ENCODE measurements at places on chromosomes 2 and 18.

DNA sequence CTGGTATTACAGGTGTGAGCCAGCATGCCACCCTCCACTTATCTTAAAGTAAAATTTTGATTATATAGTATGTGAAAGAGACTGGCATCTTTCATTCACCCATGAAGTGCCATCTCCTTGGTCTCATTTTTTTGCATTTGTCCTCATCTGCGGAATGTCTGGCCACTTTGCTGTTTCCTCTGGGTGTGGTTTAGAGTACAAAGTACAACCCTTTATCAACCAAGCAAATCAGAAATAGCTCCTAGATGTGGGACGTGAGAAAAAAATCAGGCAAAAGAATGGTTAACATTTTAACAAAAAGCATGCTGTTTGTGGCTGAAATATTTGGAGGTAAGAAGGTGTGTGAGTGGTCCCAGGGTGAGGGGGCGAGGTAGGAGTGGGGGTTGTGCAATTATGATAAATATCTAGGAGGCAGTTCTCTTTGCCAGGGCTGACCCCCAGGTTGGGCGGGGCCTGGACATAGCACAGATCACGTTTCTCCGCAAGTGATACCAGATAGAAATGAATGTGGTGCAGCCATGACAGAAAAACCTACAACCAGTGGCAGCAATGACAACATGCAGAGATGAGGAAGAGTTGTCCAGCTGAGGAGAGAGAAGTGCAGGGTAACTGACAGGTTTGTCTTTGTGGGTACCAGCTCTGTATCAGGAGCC lies 115.8 kb upstream of the SERTAD2 start:
- no peak for DNase-seq

DNA sequence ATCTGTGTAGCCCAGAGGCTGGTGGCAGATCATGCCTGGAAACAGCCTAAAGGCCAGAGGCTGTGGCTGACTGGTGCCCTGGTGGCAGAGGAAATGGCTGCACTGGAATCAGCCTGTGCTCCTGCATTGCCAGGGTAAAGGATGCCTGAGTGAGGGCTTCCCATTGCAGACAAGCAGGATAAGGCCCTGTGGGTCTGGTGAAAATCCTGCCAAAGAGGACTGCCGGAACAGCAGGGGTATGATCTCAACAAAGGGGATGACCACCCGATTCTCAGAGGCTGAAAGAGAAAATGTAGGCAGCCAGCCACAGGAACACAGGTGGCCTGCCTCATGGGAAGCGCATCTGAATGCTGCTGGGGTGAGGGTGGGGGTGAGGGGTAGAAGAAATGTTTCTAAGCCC lies 48.2 kb downstream of the FBXO48 start:
- DNase-seq: no peak

DNA sequence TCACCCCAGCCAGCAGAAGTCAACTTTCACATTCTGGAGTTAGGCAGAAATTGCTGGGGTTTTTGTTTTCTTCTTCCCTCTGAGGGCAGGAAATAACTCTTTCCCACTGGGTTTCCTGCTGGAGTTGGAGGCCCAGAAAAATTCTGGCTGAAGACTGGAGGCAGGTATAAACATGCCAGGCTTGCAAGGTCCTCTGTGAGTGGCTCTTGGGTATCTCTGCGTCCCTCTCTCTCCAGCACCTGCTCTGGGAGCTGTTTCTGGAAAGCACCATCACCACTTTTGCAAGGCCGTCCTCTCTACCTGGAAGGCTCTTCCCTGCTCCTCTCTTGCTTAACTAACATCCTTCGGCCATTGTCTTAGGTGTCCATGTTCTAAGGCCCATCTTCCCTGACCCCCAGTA lies 91.0 kb downstream of the MCFD2 start:
- DNase-seq: no peak

DNA sequence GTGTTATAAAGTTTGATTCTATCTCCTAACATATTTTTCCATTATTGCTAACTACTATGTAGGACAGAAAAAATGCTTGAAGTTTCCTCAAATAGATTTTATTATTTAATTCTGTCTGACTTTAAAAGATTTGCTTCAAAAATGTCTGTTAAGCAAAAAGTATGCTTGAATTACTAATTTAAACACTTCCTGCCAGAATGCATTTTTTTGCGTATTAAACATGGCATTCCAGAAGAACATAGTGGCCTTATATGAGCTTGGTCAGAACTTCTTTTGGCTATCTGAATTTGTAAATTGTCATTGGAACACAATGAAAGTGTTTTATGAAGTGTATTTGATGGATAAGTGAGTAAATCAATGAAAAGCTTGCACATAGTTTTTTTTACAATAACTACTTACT lies 37.8 kb downstream of the MBD5 start:
- DNase-seq: no peak

DNA sequence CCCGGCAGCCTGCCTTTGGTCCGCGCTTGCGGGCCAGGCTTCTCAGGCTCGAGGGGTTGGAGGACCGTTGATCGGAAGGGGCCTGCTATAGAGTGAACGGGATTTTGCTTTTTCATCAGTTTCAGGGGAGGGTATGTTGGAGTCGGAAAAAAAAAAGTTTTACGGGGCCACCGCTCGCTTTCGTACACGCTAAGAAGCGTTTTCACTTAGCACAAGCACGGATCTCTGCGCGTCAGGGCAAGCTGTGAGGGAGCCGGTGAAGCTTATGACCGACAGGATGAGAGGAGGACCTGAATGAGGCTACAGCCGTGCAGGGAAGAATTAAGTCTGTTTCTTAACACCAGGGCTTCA lies 443 bp downstream of the CPSF3 start:
- DNase-seq: no peak

DNA sequence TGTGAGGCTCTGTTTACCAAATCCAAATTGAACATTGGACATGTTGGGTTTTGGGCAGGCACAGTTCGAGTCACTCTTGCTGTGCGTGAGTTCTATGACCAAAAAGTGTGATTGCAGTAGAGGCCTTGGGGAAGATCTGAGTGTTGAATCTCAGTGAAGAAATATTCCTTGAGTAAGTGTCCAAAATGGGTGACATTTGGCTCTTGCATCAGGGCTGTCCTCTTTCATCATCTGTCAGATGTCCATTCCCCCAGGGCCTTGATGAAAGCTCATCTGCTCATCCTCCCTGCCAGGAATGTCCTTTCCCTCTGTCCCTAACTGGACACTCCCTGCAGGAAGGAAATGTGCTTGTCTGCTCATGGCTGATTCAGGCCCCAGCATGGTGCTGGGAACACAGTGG lies 6.4 kb upstream of the SFTPB start:
- no peak for DNase-seq

- DNase-seq: peak; percentile 40
These were observed 3.1 kb downstream of the PAIP2B start for GRCh38 chr2:71223767-71224333.

GRCh38 chr2:41510108-41510507 lies 537.7 kb upstream of the PKDCC start:
- DNase-seq: no peak

- DNase-seq: no peak
These were observed 622.5 kb downstream of the RNF144A start for GRCh38 chr2:7539760-7540159.

DNA sequence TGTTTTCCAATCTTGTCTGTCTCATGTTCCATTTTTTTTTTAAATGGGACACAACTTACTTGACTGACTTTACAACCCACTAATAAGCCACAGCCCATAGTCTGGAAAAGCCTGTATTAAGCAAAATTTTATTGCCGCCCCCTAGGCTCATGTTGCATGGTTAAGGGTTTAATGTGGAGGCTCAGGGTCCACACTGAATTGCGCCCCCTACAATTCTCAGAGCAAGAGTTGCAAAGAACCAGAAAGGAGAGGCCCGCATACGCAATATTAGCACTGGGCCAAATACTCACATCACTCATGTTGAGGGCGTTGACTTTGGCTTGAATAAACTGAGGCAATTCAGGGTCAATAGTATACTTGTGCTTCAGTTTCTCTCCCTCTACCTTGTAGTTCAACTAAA lies 65.5 kb downstream of the NEB start:
- DNase-seq: no peak

DNA sequence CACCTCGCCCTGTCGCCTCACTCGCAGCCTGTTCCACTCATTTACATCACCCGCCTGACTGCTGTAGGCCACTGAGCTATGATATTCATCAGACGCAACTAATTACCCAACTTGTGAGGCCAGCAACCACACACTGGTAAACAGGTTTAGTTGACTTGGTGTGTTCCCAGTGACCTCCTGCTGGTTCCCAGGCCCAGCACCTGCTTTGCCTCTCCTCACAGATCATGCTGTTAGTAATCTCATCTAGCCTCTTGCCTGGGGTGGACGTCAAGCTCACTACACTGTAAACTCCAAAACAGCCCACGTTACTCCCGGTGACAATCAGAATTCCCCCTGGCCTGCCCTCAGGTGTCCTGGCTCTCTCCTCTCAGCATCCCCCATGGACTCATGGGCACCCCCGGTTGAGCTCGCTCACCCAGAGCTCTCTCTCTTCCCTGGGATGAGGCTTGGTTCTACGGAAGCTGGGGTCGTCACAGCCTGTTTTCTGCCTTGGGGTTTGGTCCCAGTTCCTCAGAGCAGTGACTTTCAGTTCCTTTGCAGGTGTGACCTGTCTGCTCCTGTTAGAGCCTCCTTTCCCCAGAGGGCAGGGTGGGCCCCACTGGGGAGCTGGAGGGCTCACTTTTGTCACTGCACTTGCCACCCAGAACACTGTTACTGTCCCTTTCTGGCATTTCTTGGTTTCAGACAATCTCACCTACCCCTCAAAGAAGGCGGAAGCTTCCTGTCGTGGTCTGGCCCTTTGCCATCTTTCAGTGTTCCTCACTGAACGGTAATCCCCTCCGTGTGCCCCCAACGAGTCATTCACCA lies 40.3 kb downstream of the INPP5D start:
- no peak for DNase-seq

GRCh38 chr2:50785816-50786215 lies 246.1 kb downstream of the NRXN1 start:
- no peak for DNase-seq

GRCh38 chr2:130852521-130853115 lies 15.9 kb downstream of the ARHGEF4 start:
- no peak for DNase-seq

GRCh38 chr2:140893685-140894084 lies 1237.1 kb downstream of the LRP1B start:
- no peak for DNase-seq

- peak; percentile 31 for DNase-seq
These were observed 457.2 kb upstream of the MEX3C start for GRCh38 chr18:51654488-51655326.

DNA sequence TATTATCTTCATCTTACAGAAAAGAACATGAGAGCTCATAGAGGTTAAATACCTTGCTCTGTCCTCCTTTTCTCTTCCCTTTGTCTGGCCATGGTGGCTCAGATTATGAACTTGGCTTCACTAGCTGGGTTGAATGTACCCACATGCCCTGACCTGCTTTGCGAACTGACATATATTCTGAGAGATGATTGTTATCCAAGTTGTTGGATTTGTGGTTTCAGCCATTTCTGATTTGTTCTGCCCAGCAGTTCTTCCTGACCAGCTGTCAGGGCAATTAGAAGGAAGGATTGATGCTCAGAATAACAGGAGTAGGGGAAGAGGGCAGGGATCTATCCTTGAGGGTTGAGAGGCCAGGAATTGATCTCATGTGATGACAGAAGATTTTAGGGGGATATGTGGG lies 236.8 kb upstream of the FAM98A start:
- DNase-seq: no peak

DNA sequence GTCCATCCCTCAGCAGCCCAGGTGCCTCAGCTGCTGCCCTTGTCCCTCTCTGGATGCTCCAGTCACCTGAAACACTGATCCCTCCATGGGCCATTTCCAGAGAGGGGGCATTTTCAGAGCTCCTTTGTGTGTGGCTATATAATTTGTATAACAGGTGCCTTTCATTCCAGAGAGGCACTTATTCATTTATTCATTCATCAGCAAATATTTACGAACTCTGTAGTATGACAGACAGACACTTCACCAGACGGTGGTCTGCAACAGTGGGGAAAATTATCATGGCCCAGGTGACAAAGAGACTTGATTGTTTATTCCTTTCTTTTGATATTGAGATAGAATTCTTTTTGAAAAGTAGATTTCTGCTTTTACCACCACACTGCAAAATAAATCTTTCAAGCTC lies 361.7 kb downstream of the TMEM182 start:
- no peak for DNase-seq
